ENCODE measurements at places on chromosomes 5 and 9. TPM values are rescaled to one million over a fixed set of nuclear protein-coding genes. Genes with fewer than 3 reads are reported as not detected.

The NEUROG1 gene
- polyA plus RNA-seq, result not detected

The BAAT gene
- 0.16 TPM for polyA plus RNA-seq

The INSL6 gene
- not detected for polyA plus RNA-seq

The CER1 gene
- polyA plus RNA-seq, result not detected

The MOB3B gene
- 9.0 TPM for polyA plus RNA-seq

The ZDHHC11B gene
- polyA plus RNA-seq, result 7.8 TPM

The HAPLN1 gene
- not detected for polyA plus RNA-seq

The ADRA1B gene
- 0.67 TPM for polyA plus RNA-seq

- DNase-seq, result no peak
- no peak overlapping the region for H3K27ac ChIP-seq
- H3K36me3 ChIP-seq, result no peaks in the 10 kb centered on the region
- H3K27me3 ChIP-seq, result no peaks in the 10 kb centered on the region
- H3K4me3 ChIP-seq, result no peak overlapping the region
- no peaks in the 10 kb centered on the region for H3K4me1 ChIP-seq
Measured at GRCh38 chr5:17154211-17154996, 63.0 kb upstream of the BASP1 start.

DNA sequence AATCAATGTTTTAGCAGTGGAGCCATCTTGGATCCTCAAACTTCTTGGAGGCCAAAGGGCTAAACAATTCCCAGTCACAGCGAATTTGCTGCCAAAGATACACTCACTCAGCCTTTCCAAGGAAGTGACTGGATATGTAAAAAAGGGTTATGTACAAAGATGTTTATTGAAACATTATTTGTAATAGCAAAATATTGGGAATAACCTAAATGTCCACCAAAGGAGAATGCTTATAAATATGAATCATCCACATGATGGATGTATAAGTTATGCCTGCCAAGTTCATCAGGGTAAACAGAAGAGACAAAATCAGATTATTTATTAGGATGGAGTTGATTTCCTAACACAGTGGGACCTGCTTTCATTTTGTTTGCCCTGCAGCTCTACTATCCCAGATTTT, 145.2 kb upstream of the ABCA1 start:
- DNase-seq, result no peak

GRCh38 chr5:51082741-51083140, 300.5 kb upstream of the ISL1 start:
- no peaks in the 10 kb centered on the region for H3K36me3 ChIP-seq
- H3K4me3 ChIP-seq, result no peak overlapping the region
- no peak overlapping the region for H3K27ac ChIP-seq

DNA sequence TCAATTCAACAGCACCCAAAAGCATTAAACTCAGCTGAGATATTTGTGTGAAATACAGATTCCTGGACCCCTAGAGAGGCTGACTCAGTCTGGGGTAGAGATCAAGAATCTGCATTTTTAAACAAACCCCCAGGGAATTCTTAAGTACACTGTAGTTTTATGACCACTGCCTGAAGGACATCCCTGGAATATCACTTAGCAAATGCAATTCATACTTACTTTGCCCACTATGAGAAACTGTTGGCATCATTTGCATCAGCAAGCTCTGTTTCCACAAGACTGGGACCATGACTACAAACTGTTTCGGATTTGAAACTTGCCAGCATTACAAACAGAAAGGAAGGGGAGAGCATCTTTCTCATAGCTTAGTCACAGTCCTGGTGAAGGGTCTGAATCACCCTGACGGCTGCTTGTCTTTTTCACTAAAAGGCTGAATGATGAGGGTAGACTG, 63.7 kb downstream of the MLLT3 start:
- no peak for DNase-seq
- H3K4me3 ChIP-seq, result no peak overlapping the region
- no peak overlapping the region for H3K27ac ChIP-seq
- H3K27me3 ChIP-seq, result no peaks in the 10 kb centered on the region
- H3K4me1 ChIP-seq, result peaks cover 5% of the 10 kb centered on the region
- H3K36me3 ChIP-seq, result no peaks in the 10 kb centered on the region

DNA sequence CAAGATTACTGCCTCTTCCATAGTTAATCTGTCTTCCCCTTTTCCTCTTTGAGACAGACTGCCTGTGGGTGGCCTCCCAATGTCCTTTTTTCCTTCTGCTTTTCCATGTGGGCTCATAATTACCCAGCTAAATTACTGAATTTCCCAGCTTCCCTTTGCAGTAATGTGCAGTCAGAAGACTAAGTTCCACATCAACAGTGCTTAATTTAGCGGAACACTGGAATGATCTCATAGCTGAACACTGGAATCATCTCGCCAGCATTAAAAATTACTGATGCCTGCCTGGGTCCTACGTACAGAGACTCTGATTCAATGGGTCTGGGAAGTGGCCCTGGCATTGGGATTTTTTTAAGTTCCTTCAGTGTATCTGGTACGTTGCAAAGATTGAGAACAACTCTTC, 84.3 kb downstream of the DNAH5 start:
- no peaks in the 10 kb centered on the region for H3K4me1 ChIP-seq
- no peak for DNase-seq
- H3K4me3 ChIP-seq, result no peak overlapping the region
- H3K27me3 ChIP-seq, result no peaks in the 10 kb centered on the region
- no peaks in the 10 kb centered on the region for H3K36me3 ChIP-seq

- no peaks in the 10 kb centered on the region for H3K27me3 ChIP-seq
- no peak for DNase-seq
- no peaks in the 10 kb centered on the region for H3K4me1 ChIP-seq
- H3K27ac ChIP-seq, result no peak overlapping the region
- no peak overlapping the region for H3K4me3 ChIP-seq
Measured at GRCh38 chr9:14389146-14389545, 75.2 kb upstream of the NFIB start.

- no peak overlapping the region for H3K4me3 ChIP-seq
- no peak for DNase-seq
- H3K4me1 ChIP-seq, result no peaks in the 10 kb centered on the region
- no peaks in the 10 kb centered on the region for H3K27me3 ChIP-seq
Measured at GRCh38 chr9:7478646-7479045, 320.9 kb downstream of the DMAC1 start.

DNA sequence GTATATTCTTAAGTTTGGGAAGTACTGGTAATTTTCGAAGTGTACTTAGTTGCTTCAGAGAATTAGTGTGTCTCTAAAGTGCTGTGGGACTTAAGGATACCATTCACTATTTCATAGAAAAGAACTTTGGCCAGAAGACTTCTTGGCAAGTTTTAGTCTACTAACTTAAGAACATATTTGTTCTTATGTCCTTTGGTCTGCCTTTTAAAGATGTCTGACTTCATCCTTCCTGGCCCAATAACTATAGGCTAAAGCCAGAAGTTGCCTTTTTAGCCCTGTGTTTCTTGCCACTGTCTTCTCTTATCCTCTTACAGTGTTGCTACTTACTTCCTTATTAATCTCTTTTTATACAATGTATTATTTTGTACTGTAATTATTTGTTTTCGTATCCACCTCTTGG, 6.3 kb downstream of the RBM27 start:
- peaks cover 10% of the 10 kb centered on the region for H3K4me1 ChIP-seq
- no peak overlapping the region for H3K27ac ChIP-seq
- DNase-seq, result no peak
- no peak overlapping the region for H3K4me3 ChIP-seq

- peaks cover 15% of the 10 kb centered on the region for H3K27me3 ChIP-seq
- no peaks in the 10 kb centered on the region for H3K36me3 ChIP-seq
- DNase-seq, result no peak
Measured at GRCh38 chr5:132813599-132814502, 749 bp downstream of the SOWAHA start.

GRCh38 chr9:113634596-113635515, 171.3 kb downstream of the RGS3 start:
- H3K4me1 ChIP-seq, result no peaks in the 10 kb centered on the region
- H3K27ac ChIP-seq, result no peak overlapping the region
- DNase-seq, result no peak
- H3K36me3 ChIP-seq, result no peaks in the 10 kb centered on the region

- no peak overlapping the region for H3K27ac ChIP-seq
- no peak overlapping the region for H3K4me3 ChIP-seq
- H3K27me3 ChIP-seq, result no peaks in the 10 kb centered on the region
- no peak for DNase-seq
- H3K36me3 ChIP-seq, result peaks cover 24% of the 10 kb centered on the region
- no peaks in the 10 kb centered on the region for H3K4me1 ChIP-seq
Measured at GRCh38 chr5:37214550-37214949, 34.6 kb downstream of the CPLANE1 start.

- H3K4me1 ChIP-seq, result no peaks in the 10 kb centered on the region
- H3K36me3 ChIP-seq, result no peaks in the 10 kb centered on the region
- H3K27me3 ChIP-seq, result no peaks in the 10 kb centered on the region
- H3K4me3 ChIP-seq, result no peak overlapping the region
- DNase-seq, result no peak
Measured at GRCh38 chr9:136392538-136393449, 7.2 kb downstream of the SNAPC4 start.

- H3K36me3 ChIP-seq, result no peaks in the 10 kb centered on the region
- no peak overlapping the region for H3K4me3 ChIP-seq
- DNase-seq, result no peak
- H3K27me3 ChIP-seq, result no peaks in the 10 kb centered on the region
- no peak overlapping the region for H3K27ac ChIP-seq
Measured at GRCh38 chr9:15725953-15726352, 173.1 kb downstream of the CCDC171 start.

DNA sequence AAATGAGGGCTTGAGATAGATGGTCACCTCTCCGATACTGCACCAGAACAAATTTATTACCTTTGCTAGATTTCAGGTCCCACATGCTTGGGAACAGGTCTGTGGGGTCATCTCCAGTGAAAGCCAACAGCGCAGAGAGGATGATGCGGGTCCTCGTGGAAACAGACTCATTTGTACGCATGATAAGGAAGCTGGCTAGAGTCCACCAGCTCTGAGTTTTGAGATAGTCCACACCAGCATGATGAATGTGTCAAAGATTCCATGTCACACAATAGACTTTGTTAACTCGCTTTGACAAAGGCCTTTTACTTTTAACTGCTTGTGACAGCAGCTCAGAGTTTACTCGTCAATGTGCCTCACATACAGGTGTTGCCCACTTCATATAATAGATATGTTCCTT, 105.4 kb upstream of the TBCA start:
- DNase-seq, result no peak
- H3K4me3 ChIP-seq, result no peak overlapping the region
- no peak overlapping the region for H3K27ac ChIP-seq
- no peaks in the 10 kb centered on the region for H3K27me3 ChIP-seq
- no peaks in the 10 kb centered on the region for H3K4me1 ChIP-seq
- no peaks in the 10 kb centered on the region for H3K36me3 ChIP-seq

DNA sequence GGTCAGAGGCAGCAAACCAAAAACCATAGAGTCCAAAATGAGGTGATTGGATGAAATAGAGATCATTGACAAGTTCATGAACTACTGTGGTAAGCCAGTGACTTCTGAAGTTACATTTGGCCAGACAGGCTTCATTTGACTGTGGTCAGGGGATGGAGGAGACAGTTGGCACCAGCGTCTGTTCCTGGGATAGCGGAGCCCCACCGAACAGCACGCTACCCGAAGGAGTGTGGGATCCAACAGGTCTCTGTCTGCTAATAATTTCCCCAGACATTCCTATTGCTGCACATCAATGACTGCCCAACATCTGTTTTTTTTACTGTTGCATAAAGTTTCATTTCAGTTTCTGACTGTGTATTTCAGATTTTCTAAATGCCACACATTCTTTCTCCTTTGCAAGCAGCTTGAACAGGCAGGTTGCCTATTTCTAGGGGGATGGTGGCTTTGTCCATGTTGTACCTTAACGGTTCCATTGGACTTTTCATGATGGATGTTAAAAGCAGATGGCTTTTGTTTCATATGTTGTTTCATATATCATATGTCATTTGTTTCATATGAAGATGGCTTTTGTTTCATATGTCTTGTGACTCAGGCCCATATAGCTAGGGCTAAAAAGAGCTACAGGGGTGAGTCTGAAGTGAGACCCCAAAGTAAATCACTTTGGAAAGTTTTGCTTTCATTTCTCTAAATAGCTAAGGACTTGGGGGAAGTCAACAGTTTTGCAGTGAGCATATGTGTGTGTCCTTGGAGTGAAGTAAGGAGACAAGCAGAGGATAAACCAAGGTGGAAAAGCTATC, 180.8 kb downstream of the GOLPH3 start:
- no peak overlapping the region for H3K27ac ChIP-seq
- H3K36me3 ChIP-seq, result no peaks in the 10 kb centered on the region
- H3K27me3 ChIP-seq, result no peaks in the 10 kb centered on the region
- peaks cover 5% of the 10 kb centered on the region for H3K4me1 ChIP-seq

DNA sequence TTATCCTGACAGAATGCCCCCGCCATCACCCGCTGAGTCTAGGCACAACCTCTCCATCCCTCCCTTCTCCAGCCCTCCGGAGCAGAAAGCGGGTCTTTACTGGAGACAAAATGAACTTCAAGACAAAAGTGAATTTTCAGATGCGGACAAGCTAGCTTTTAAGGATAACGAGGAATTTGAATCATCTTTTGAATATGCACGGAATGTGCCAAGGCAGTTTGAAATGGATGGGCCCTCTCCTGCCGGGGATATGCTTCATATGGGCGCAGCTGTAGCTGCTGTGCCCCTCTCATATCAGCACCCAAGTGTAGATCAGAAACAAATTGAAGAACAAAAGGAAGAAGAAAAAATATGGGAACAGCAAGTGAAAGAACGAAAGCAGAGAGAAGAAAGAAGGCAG, 37.5 kb downstream of the CPLANE1 start:
- H3K27ac ChIP-seq, result no peak overlapping the region
- no peaks in the 10 kb centered on the region for H3K27me3 ChIP-seq
- DNase-seq, result no peak
- H3K4me3 ChIP-seq, result no peak overlapping the region
- no peaks in the 10 kb centered on the region for H3K4me1 ChIP-seq
- peaks cover 15% of the 10 kb centered on the region for H3K36me3 ChIP-seq

GRCh38 chr9:138050472-138051330, 173.1 kb downstream of the CACNA1B start:
- H3K4me3 ChIP-seq, result no peak overlapping the region
- no peaks in the 10 kb centered on the region for H3K4me1 ChIP-seq
- H3K36me3 ChIP-seq, result no peaks in the 10 kb centered on the region
- DNase-seq, result no peak
- no peak overlapping the region for H3K27ac ChIP-seq

- no peaks in the 10 kb centered on the region for H3K27me3 ChIP-seq
- no peaks in the 10 kb centered on the region for H3K36me3 ChIP-seq
- H3K4me1 ChIP-seq, result peaks cover 22% of the 10 kb centered on the region
- H3K4me3 ChIP-seq, result no peak overlapping the region
- no peak overlapping the region for H3K27ac ChIP-seq
Measured at GRCh38 chr9:113997610-113998009, 80.5 kb downstream of the AMBP start.

GRCh38 chr9:98911042-98911441, 32.7 kb upstream of the COL15A1 start:
- H3K27me3 ChIP-seq, result no peaks in the 10 kb centered on the region
- no peaks in the 10 kb centered on the region for H3K36me3 ChIP-seq
- peaks cover 31% of the 10 kb centered on the region for H3K4me1 ChIP-seq
- no peak overlapping the region for H3K4me3 ChIP-seq

GRCh38 chr5:111225926-111226325, 1.7 kb downstream of the CAMK4 start:
- peaks cover 3% of the 10 kb centered on the region for H3K4me1 ChIP-seq
- H3K27me3 ChIP-seq, result peaks cover 21% of the 10 kb centered on the region
- no peaks in the 10 kb centered on the region for H3K36me3 ChIP-seq
- DNase-seq, result no peak
- H3K27ac ChIP-seq, result no peak overlapping the region
- no peak overlapping the region for H3K4me3 ChIP-seq
